Body of pancreas (tissue), 4 donors: ENCODE measurements at places on chromosomes 4 and X. TPM values are rescaled to one million over a fixed set of nuclear protein-coding genes. Genes with fewer than 3 reads are reported as not detected.

GRCh38 chr4:48102303-48102702 is 31.7 kb downstream of the TXK start:
- H3K36me3 ChIP-seq = no peaks in the 10 kb centered on the region
- no peak overlapping the region for H3K27ac ChIP-seq
- no peaks in the 10 kb centered on the region for H3K4me1 ChIP-seq
- no peaks in the 10 kb centered on the region for H3K27me3 ChIP-seq

GRCh38 chrX:38189431-38190250 is 31.0 kb downstream of the SRPX start:
- no peaks in the 10 kb centered on the region for H3K27me3 ChIP-seq
- H3K27ac ChIP-seq = no peak overlapping the region
- no peak for DNase-seq
- H3K4me3 ChIP-seq = no peak overlapping the region
- no peaks in the 10 kb centered on the region for H3K4me1 ChIP-seq

- H3K27me3 ChIP-seq = no peaks in the 10 kb centered on the region
- H3K4me1 ChIP-seq = no peaks in the 10 kb centered on the region
Measured at GRCh38 chr4:183337349-183337748, 15.1 kb upstream of the CLDN24 start.

DNA sequence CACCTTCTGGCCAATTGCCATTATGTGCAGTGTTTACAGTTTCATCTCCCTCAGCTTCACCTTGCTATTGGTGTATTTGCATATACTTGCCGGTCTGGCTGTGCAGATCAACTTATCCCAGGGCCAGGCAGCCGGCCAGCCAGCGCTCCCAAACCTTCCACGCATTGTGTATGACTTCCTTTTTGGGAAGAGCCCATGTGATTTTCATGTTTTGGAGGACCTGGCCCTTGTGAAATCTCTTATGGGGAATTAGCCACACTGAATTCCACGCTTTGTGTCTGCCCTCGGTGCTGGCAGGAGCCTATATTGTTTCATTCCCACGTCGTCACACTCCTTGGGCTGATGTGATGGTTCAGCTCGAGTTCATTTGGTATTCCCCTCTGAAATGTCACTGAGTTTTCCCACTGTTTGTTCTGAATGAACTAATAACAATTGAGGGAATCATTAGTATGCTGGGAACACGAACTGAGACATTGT is 6.0 kb upstream of the PDLIM3 start:
- no peak overlapping the region for H3K4me3 ChIP-seq
- peaks cover under 1% of the 10 kb centered on the region for H3K4me1 ChIP-seq
- no peaks in the 10 kb centered on the region for H3K36me3 ChIP-seq
- no peaks in the 10 kb centered on the region for H3K27me3 ChIP-seq
- DNase-seq = peak; percentile 23

- H3K27ac ChIP-seq = no peak overlapping the region
- peaks cover 15% of the 10 kb centered on the region for H3K4me1 ChIP-seq
- H3K27me3 ChIP-seq = no peaks in the 10 kb centered on the region
- DNase-seq = no peak
- H3K36me3 ChIP-seq = no peaks in the 10 kb centered on the region
- H3K4me3 ChIP-seq = no peak overlapping the region
Measured at GRCh38 chrX:52983321-52984000, 25.1 kb upstream of the FAM156A start.

DNA sequence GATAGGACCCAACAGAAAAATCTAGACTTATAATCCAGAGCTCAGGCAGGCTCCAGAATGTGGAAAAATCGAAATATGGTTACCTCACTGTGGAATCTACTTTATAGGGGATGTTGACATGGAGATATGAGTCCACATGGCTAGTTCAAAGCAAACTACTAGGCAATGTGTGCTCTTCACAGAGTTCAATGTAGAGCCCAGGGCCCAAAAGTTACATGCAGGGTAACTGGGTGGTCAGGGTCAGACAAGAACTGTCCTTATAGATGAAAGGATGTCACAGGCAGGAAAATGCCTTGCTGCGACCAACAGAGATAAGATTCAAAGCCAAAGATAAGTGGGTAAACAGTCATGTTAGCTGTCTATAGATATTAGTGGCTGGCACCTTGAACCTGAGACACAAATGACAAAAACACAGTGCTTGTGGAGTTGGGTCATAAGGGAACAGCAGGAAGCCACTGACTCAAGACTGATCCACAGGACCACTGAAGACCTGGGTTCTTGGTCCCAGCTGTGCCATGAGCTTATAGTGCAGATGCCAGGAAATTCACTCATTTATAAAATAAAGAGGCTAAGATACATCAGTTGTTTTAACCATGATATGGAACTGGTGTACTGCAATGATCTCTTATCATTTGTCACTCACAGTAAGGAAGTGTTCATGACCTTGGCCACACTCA is 101.7 kb upstream of the MBNL3 start:
- H3K36me3 ChIP-seq = no peaks in the 10 kb centered on the region
- no peaks in the 10 kb centered on the region for H3K27me3 ChIP-seq
- DNase-seq = no peak
- H3K4me1 ChIP-seq = no peaks in the 10 kb centered on the region
- H3K27ac ChIP-seq = no peak overlapping the region
- H3K4me3 ChIP-seq = no peak overlapping the region

DNA sequence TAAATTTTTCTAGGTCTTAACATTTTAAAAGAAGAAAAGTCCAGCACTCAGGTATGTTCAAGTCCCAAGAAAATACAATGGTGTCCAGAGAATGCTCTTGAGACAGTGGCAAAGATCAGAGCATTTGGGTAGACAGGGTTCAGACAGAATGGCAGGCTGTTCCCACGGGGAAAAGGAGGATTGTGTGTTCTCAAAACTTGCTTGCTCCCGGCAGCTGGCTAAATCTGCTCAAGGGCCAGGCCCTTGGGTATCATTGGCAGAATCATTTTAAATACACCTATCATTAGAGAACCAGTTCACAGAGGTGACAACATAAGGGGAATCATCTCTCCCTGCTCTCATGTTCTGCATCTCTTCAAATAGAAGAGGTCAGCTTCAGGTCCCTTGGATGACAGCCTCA is 456.3 kb downstream of the DTHD1 start:
- no peaks in the 10 kb centered on the region for H3K27me3 ChIP-seq
- no peak overlapping the region for H3K27ac ChIP-seq
- DNase-seq = no peak
- no peaks in the 10 kb centered on the region for H3K36me3 ChIP-seq
- no peaks in the 10 kb centered on the region for H3K4me1 ChIP-seq
- no peak overlapping the region for H3K4me3 ChIP-seq

DNA sequence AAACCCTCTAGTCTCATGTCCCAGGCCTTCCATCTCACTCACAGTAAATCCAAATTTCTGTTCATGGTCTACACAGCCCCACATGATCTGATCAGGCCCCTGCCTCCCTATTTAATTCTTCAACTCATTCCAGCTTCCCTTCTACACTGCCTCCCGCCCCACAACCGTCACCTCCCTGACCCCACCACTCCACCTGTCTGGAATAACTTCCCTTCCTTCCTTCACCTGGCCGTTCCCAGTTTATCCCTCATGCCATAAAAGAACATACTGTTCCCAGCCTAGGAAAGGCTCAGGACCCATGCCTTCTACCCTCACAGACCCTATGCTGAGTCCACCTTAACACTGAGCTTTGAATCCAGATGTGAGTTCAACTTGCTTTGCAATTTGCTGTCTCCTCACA is 6.8 kb upstream of the CD99L2 start:
- no peak overlapping the region for H3K4me3 ChIP-seq
- no peak for DNase-seq
- no peaks in the 10 kb centered on the region for H3K36me3 ChIP-seq

GRCh38 chrX:12824944-12825343 is 33.7 kb downstream of the PRPS2 start:
- H3K27ac ChIP-seq = no peak overlapping the region
- H3K4me1 ChIP-seq = no peaks in the 10 kb centered on the region
- H3K4me3 ChIP-seq = no peak overlapping the region
- DNase-seq = no peak

DNA sequence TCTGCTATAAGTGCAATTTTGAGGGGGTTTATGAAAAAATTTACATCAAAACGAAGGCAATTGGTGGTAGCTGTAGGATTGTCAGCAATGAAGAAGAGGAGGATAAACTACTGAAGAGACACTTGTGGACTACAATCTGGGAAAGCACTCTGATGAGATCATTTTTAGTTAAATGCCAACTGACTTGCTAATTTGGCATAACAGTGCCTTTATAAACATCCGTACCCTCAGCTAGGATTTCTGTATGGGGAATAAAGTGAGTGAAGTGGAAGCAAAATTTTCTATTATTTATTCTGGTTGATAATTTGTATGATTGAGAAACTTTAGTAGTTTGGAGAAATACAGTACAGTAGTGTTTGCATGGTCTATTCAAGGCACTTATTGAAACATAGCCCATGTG is 11.2 kb upstream of the GNRHR start:
- no peak overlapping the region for H3K4me3 ChIP-seq
- no peaks in the 10 kb centered on the region for H3K4me1 ChIP-seq
- H3K36me3 ChIP-seq = no peaks in the 10 kb centered on the region
- DNase-seq = no peak

- H3K27ac ChIP-seq = no peak overlapping the region
- DNase-seq = no peak
- no peak overlapping the region for H3K4me3 ChIP-seq
- no peaks in the 10 kb centered on the region for H3K27me3 ChIP-seq
- peaks cover 6% of the 10 kb centered on the region for H3K4me1 ChIP-seq
- H3K36me3 ChIP-seq = no peaks in the 10 kb centered on the region
Measured at GRCh38 chr4:2368746-2369437, 49.6 kb downstream of the ZFYVE28 start.

DNA sequence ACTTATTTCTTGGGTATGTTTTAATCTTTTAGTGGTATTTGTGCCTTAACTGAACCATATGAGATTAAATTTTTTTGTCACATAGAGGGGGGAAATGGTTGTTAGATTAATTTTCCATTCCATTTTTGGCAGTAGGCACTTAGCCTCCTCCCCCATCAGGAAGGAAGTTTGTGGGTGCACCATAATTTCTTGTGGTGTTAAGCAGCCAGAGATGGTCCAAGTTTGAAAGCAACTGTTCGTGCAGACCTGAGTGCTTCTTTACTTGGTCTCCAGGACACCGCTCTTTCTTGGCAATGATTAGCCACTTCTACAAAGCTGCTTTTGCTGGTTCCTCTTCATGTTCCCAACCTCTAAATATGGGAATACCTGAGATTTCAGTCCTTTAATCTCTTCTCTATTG is 92.7 kb upstream of the RPL34 start:
- no peaks in the 10 kb centered on the region for H3K27me3 ChIP-seq
- no peak overlapping the region for H3K4me3 ChIP-seq
- no peak for DNase-seq
- no peaks in the 10 kb centered on the region for H3K36me3 ChIP-seq

GRCh38 chr4:184863916-184864315 is 38.1 kb upstream of the ACSL1 start:
- H3K4me1 ChIP-seq = no peaks in the 10 kb centered on the region
- H3K27me3 ChIP-seq = no peaks in the 10 kb centered on the region
- DNase-seq = no peak
- no peak overlapping the region for H3K4me3 ChIP-seq

GRCh38 chrX:132748268-132748667 is 210.2 kb downstream of the HS6ST2 start:
- no peak overlapping the region for H3K4me3 ChIP-seq
- H3K36me3 ChIP-seq = no peaks in the 10 kb centered on the region
- no peaks in the 10 kb centered on the region for H3K27me3 ChIP-seq
- DNase-seq = no peak

- no peaks in the 10 kb centered on the region for H3K27me3 ChIP-seq
- no peaks in the 10 kb centered on the region for H3K36me3 ChIP-seq
- H3K4me1 ChIP-seq = peaks cover 16% of the 10 kb centered on the region
- no peak overlapping the region for H3K4me3 ChIP-seq
- no peak for DNase-seq
- H3K27ac ChIP-seq = no peak overlapping the region
Measured at GRCh38 chrX:68988865-68989264, 160.0 kb downstream of the EFNB1 start.

GRCh38 chr4:90960433-90960832 is 833.2 kb downstream of the CCSER1 start:
- no peak for DNase-seq
- no peak overlapping the region for H3K4me3 ChIP-seq
- no peaks in the 10 kb centered on the region for H3K4me1 ChIP-seq
- H3K27me3 ChIP-seq = no peaks in the 10 kb centered on the region
- no peak overlapping the region for H3K27ac ChIP-seq
- H3K36me3 ChIP-seq = no peaks in the 10 kb centered on the region

GRCh38 chr4:163070023-163070422 is 96.7 kb downstream of the NAF1 start:
- no peaks in the 10 kb centered on the region for H3K27me3 ChIP-seq
- H3K4me3 ChIP-seq = no peak overlapping the region
- H3K4me1 ChIP-seq = no peaks in the 10 kb centered on the region
- DNase-seq = no peak
- no peak overlapping the region for H3K27ac ChIP-seq

DNA sequence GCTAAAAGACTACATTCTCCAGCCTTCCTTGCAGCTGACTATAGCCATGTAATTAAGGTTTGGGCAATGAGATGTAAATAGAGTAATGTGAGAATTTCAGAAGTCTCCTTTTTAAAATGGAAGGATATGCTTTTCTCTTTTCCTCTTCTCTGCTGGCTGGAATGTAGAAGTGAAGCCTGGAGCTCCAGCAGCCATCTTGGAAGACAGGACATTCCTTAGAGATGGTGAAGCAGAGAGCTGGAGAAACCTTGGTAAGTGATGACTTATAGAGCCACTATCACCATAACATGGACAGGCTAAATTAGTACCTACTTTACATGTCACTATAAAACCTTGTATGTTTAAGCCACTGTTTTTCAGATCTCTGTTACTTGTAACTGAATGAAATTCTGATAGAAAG is 48.0 kb downstream of the RASL11B start:
- H3K4me1 ChIP-seq = peaks cover 32% of the 10 kb centered on the region
- H3K36me3 ChIP-seq = no peaks in the 10 kb centered on the region
- DNase-seq = no peak
- no peaks in the 10 kb centered on the region for H3K27me3 ChIP-seq

- H3K4me3 ChIP-seq = no peak overlapping the region
- H3K36me3 ChIP-seq = no peaks in the 10 kb centered on the region
- no peaks in the 10 kb centered on the region for H3K27me3 ChIP-seq
- H3K4me1 ChIP-seq = peaks cover under 1% of the 10 kb centered on the region
Measured at GRCh38 chr4:8329560-8329858, 60.0 kb downstream of the HTRA3 start.

The CHIC1 gene
- 3.0 TPM for total RNA-seq

The MAGEA3 gene
- not detected for total RNA-seq

The WAS gene
- not detected for total RNA-seq

The TIGD4 gene
- total RNA-seq = 3.0 TPM

The TXK gene
- 0.66 TPM for total RNA-seq

The NXF2B gene
- total RNA-seq = not detected

The AADAT gene
- 4.4 TPM for total RNA-seq

The TKTL2 gene
- not detected for total RNA-seq

The ANXA10 gene
- 14.0 TPM for total RNA-seq
